AG04450 (cell line): ENCODE measurements at places on chromosomes 11 and 22.
A peak's percentile ranks its signal among the peaks of the same experiment; 100 is the strongest.

DNA sequence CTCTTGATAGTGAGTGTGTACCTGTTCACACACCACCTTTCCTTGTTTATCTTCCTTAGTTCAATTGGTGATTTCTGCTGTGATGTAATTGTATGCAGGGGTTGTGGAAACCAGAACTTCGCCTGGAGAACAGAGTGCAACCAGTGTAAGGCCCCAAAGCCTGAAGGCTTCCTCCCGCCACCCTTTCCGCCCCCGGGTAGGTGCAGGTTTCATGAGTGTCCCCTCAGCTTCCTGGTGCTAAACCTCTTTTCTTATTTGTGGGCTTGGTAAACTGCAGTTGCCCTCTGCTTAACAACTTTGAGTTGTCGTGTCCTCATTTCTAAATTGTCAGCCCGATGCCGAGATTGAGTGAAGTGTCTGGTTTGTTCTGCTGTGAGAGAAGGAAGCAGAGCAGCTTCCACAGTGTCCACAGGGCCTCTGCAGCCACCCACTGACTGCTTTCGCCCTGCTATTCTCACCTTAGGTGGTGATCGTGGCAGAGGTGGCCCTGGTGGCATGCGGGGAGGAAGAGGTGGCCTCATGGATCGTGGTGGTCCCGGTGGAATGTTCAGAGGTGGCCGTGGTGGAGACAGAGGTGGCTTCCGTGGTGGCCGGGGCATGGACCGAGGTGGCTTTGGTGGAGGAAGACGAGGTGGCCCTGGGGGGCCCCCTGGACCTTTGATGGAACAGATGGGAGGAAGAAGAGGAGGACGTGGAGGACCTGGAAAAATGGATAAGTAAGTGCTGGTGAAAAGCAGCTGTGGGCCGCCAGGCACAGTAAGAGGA is 7.1 kb upstream of the GAS2L1 start:
- no peak for DNase-seq

DNA sequence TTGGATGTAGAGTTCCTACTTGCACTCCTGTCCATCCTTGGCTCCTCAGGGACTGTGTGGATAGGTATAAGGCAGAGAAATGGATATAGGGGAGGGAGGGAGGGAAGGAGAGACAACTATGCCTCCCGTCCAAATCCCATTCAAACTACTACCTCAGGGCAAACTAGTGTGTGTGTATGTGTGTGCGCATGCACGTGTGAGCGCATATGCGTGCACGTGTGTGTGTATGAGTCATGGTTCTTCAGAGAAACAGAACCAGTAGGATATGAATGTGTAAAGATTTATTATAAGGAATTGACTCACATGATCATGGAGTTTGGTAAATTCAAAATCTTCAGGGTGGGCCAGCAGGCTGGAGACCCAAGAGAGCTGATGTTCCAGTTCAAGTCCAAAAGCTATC is 42.2 kb upstream of the DRD2 start:
- DNase-seq, result no peak

DNA sequence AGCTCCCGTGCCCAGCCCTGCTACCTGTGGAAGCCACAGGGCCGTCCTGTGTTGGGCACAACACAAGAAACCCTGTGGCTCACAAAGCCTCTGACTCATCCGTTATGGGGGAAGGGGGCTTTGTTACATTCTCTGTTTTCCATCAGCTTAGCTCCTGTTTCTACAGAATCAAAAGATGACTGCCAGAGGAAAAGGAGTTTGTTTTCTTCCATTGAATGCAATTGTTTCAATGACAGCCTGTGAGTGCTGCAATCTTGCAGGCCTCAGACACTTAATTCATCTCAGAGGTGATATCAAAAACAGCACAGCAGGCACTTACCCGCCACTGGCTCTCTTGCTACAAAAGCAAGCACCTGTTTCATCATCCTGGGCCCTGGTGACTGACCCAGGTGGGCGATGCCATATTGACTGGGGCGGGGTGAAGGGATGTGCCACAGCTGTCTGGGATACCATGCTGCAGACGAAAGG is 194.3 kb downstream of the OPCML start:
- DNase-seq, result no peak

DNA sequence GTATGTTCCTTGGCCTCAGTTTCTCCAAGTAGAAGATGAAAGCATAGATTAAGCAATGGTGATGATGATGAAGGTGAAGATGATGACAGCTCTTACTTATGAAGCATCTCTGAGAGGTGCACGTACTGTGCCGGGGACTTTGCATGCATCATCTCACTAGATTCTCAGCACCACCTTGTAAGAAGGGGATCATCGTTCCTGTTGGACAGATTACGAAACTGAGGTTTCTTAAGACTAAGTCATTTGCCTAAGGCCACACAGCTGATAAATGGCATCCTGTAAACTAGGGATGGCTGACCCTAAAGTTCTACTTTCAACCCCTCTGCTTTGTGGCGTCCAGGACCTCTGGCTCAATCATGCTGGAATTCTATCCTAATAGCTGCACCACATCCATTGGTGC is 8.7 kb downstream of the MS4A15 start:
- no peak for DNase-seq

DNA sequence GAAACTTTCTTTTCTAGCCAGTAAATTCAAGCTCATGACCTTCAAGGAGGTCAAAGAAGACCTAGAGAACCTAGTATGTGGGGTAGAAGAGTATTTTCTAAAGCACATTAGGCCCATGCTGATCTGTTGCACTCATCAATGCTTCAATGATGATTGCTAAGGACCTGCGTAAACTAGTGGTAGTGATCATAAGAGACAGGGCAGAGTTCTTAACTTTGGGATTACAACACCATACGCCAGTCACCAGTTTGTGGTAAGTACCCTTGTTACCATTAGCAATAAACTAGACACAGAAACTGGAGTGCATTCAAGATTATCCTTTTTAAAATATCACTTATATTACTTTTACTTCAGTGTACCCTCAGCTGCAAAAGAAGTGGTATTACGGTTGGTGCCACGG is 490.3 kb downstream of the BUD13 start:
- DNase-seq, result no peak

GRCh38 chr11:16469968-16470367 is 113.6 kb upstream of the SOX6 start:
- no peak for DNase-seq

GRCh38 chr22:26781596-26781995 is 124.2 kb downstream of the MIAT start:
- no peak for DNase-seq

DNA sequence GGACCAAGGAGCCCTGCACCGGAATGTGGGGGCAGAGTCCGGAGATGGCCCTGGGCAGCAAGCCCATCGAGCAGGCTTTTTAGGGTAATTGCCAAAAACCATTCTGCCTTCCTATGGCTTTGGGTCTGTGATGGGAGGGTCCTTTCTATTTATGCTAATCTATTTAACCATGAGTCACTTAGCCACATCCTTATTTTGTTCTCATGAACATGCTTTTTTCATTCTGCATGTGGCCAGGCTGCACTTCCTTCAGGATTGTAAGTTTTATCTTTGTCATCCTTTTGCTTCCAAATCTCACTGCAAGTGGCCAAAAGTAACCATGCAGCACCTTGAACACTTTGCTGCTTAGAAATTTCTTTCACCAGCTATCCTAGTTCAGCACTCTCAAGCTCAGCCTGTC is 88.3 kb downstream of the EFCAB6 start:
- no peak for DNase-seq

DNA sequence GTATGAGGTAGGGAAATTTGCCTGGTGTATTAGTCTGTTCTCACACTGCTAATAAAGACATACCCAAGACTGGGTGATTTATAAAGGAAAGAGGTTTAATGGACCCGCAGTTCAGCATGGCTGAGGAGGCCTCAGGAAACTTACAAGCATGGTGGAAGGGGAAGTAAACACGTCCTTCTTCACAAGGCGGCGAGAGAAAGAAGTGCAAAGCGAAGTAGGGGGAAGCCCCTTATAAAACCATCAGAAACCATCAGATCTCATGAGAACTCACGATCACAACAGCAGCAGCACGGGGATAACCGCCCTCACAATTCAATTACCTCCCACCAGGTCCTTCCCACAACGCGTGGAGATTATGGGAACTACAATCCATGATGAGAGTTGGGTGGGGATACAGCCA is 12.0 kb upstream of the RFPL2 start:
- DNase-seq, result no peak

DNA sequence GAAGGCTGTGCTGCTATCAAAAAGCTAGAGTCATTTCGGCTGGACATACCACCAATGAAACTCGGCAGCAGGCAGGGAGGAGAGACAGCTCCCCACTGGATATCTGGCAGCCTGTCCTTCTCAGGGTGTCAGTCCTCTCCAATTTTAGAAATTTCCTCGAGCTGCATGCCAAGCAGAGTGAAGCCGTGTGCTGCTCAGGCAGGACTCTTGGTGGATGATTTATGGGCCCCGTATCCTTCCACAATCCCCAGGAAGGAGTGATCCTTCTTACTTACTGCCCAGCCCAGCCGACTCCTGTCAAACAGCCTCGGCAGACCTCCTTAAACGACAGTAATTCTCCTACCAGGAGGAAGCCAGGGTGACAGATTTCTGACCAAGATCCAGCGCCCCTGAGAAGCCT is 410.4 kb downstream of the TENM4 start:
- DNase-seq, result no peak

GRCh38 chr11:45684440-45684839 is 19.0 kb upstream of the CHST1 start:
- no peak for DNase-seq

DNA sequence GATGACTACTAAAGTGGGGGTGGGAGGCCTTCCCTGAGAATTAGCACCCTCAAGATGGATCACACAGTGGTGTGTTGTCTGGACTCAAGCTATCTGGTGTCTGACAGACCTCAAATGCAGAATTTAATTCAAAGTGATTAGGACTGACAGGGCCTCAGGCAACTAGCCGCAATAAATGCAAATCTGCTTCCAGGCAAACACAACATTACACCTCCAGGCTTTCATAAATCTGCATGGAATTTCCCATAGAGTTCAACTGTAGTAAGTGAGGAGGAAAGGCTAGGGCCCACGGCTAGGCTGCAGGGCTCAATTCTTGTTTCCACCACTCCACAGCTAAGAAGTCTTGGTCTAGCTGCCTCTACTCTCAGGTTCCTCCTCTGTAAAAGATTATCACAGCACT is 331.4 kb downstream of the LARGE1 start:
- no peak for DNase-seq

DNA sequence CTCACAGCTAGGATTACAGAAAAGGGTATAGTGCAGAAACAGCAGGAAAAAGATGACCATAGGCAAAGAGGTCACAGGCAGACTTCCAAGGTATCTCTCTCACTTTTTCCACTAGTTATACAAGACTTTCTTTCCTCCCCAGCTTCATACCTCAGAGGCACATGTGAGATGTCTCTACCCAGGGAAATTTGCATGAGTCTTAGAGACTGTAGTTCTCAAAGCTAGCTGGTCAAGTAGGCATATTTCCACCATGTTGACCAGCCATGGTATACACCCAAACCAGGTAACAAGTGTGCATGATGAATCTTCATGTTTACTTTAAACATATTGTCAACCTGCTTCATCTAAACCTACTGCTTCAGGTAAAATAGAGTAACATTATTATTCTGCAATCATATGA is 27.9 kb downstream of the PRMT3 start:
- DNase-seq, result no peak

DNA sequence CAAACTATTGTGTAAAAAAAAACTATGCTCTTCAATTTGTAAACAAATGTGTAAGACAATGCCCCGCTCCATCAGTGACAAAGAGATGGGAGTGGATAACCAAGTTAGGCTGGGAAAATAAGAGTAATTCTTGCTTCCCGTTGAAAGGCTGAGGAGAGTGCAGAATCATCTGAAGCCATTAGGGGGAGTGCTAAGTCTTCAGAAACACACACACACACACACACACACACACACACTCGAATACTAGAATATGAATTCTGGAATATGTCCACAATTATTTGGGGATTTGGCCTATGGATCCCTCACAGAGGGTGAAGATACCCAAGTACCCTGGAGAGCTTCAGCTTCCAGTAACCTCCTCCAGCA is 27.8 kb upstream of the ROBO3 start:
- peak; percentile 66 for DNase-seq

DNA sequence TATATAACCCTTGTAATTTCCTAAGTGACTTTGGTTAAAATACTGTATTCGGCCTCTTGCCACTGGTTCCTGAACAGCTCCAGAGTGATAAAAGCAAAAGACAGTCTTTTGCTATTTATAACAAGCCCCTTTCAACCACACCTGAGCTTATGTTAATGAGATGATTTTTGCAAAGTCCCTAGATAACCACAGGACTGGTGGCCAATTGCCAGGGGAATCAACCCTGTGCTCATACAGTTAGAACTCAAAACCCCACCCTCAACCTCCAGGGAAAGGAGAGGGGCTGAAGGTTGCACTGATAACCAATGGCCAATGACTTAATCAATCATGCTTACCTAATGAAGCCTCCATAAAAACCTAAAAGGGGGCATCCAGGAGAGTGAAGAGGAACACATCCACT is 77.9 kb downstream of the SIK3 start:
- DNase-seq, result no peak

DNA sequence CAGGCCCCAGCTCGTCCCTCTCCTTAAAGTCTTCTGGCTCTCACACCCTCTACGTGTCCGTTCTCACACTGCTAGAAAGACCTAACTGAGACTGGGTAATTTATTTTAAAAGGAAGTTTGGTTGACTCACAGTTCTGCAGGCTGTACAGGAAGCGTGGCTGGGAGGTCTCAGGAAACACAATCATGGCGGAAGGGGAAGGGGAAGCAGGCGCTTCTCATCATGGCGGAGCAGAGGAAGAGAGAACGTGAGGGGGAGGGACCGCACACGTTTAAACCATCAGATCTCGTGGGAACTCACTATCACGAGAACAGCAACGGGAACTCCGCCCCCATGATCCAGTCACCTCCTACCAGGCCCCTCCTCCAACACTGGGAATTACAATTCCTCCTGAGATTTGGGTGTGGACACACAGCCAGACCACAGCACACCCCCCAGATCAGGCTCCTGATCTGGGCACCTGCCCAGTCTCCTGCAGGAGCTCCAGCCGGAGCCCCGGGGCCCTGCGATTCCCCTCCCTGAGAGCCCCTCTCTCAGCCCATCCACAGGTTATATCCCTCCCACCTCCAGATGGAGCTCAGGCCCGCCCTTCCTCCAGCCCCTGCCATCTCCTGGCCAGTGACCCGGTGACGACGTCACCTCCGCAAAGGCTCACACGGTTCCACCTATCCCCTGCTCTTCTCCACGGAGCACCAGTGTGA is 170.2 kb downstream of the BRD1 start:
- no peak for DNase-seq

GRCh38 chr22:44365832-44366231 is 53.1 kb upstream of the SHISAL1 start:
- DNase-seq, result no peak

DNA sequence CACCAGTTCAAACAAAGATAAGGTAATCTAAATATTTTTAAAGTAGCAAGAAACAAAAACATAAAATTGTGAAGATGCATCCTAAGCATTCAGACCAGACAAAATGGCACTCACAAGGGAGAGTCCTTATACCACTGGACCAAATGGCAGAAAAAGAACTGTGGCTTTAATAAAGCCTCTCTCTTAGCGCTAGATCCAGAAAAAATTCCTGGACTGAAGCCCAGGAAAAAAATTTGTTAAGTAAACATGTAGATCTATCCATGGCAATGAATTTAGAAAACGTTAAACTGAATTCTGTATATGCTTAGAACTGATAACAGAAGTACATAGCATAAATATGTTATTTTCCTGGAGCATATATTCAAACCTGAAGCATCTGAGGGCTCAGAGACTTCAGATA is 11.8 kb upstream of the CD59 start:
- DNase-seq, result no peak
